NCI-H1930 (cell line): ENCODE measurements at places on chromosomes 3 and 15.

DNA sequence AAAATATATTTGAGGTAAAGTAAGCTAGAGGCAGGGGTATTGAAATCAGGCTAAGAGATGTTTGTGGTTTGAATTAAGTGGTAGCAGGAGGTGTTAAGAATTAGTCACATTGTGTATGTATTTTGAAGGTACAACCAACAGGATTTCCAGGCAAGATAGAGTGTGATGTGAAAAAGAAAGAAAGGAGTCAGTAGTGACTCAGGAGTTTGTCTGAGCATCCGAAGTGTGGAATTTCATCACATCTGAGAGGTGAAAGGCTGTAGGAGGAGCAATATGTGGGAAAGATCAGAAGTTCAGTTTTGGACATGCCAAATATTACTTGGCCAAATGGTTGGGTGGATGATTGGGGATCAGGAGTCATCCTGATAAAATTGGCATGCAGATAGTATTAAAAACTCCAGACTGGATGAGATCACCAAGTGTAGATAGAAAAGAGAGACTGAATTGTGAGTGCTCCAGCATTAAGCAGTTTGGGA lies 32.1 kb upstream of the EBLN2 start:
- no peak for DNase-seq

- no peak for DNase-seq
These were observed 130.9 kb downstream of the WDR76 start for GRCh38 chr15:43957724-43958123.

GRCh38 chr3:54844211-54844610 lies 83.6 kb downstream of the LRTM1 start:
- no peak for DNase-seq

DNA sequence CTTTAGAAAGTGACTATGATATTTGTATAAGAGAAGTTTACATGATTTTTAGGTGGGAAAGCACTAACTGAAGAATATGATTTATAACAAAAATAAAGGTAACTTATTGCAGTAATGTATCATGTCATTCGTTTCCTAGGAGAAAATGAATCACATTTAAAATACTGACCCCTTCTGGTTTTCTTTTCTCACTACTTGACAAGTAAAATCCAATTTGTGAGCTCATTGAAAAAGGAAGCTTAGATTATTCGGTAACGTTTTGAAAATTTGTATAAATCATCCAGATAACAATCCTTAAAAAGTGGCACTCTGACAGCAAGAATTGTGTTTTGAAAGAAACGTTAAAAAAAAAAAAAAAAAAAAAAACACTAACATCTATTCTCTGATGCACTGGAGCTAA lies 39.0 kb downstream of the NSUN3 start:
- DNase-seq, result no peak

DNA sequence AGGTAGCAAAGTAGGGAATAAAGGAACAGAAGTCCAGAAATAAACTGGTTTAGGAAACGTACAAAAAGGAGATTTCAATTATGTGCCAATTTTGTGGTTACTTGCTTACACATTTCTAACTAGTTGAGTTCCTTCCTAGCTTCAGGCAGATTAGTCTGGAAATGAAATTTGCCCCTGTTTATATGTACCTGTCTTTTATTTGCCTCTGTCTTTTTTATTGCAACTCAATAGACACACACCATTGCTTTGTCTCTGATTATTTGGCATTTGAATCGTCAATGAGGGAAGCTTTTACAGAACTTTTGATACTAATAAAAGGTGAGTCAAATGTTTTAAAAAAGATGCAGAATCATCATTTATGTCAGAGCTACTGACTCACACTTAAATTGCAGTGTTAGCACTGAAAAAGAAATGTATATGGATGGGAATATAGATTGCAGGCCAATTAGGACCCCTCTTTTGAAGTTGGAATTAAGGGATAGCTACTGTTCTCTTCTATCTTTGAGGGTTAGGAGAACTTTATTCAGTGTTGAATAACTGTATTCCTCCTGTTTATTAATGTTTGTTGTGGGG lies 60.5 kb downstream of the TRAK1 start:
- no peak for DNase-seq

GRCh38 chr3:73291541-73291940 lies 230.1 kb downstream of the EBLN2 start:
- no peak for DNase-seq

- DNase-seq, result no peak
These were observed 28.9 kb downstream of the RAP2B start for GRCh38 chr3:153190923-153191322.

DNA sequence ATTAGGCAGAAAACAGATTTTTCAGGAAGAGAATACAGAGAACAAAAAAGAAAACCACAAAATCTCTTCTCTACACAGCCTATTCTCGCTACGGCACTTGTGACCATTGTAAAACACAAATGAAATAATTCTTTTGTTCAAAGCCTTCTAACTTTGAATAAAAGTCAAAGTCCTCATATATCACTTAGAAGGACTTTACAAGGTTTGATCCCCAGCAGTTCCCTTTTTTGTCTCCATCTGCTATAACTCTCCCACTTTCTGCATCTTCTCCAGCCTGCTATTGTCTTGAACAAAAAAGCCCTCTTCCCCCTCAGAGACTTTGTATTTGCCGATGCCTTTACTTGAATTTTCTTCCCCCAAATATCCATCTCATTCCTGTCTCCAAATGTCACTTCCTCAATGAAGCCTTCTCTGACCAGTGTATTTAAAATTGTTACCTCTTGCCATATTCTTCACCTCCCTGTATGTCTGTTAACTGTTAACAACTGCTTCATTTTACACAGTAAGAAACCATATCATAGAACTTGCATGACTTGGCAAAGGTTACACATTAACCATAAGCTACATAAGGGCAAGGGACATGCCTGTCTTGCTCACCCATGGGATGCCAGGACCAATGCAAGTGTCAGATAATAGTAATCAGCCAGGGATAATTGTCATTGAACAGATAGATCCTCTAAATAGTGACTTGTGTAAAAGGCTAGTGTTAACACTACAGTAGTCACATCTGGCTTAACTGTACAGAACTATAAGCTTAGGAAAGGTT lies 122.4 kb downstream of the CBLB start:
- no peak for DNase-seq

DNA sequence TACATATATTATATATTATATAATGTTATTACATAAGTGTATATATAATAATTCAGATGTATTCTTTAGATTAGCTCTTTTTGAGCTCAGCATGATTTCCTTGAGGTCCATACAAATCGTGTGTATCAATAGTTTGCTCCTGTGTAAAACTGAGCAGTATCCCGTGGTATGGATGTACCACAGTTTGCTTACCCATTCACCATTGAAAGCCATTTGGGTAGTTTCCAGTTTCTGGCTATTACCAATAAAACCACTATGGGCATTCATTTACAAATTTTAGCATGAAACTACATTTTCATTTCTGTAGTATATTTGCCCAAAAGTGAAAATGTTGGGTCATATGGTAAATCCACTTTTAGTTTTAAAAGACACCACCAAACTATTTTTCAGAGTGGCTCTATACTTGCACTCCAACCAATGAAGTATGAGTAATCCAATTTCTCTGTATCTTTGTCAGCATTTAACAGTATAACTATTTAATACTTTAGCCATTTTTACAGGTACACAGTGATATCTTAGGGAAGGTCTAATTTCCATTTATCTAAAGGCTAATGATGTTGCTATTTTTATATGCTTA lies 1361.4 kb upstream of the GBE1 start:
- no peak for DNase-seq

DNA sequence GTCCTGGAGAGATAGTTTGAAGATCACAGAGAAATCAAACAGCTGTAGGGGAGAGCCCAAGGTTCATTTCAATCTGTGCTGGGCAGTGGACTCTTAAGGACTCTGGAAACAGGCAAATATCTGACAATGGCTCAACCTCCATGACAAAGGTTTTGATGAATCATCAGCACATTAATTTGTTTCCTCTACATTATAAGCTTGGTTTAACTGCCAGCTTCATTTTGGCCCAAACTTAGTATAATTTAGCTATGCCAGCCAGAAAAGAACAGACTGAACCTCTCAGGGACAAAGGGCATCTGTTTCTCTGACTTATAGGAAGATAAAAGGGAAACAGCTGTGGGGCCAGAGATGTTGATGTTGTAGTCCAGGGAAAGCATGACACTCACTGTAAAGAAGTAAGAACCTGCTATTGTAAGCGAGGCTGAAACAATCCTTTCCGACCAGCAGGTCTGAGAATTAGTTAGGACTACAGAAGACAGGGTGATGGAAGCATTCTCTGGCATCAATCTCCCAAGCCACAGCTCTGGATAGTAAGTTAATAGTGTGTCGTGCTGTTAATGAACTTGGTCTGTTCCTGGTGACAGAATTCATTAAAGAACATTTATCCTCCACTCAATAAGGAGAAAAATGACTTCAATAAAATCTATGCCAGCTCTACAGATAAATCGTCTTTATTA lies 110.1 kb downstream of the KCNMB2 start:
- DNase-seq, result no peak

DNA sequence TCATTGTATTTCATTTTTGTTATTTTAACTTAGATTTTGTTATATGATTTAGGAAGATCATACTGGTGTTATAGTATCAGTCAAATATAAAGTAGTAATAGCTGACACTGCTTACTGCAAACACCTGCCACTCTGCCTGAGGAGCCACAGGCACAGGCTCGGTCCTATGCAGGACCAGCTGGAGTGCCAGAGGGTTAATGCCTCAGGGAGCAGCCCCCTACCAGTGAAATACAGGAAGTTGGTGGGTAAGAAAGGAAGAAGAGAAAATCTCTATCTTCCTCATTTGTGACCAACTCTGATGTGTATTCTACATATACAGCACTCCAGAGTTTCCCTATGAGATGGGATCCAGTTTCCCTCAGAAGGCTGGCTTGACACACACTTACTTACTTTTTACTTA lies 593.3 kb downstream of the UNC13C start:
- DNase-seq, result no peak

GRCh38 chr15:73212424-73212823 lies 156.3 kb downstream of the HCN4 start:
- no peak for DNase-seq

- no peak for DNase-seq
These were observed 449.9 kb upstream of the GOLIM4 start for GRCh38 chr3:168545591-168545990.

- DNase-seq, result no peak
These were observed 57.4 kb downstream of the ABHD5 start for GRCh38 chr3:43748179-43748578.

DNA sequence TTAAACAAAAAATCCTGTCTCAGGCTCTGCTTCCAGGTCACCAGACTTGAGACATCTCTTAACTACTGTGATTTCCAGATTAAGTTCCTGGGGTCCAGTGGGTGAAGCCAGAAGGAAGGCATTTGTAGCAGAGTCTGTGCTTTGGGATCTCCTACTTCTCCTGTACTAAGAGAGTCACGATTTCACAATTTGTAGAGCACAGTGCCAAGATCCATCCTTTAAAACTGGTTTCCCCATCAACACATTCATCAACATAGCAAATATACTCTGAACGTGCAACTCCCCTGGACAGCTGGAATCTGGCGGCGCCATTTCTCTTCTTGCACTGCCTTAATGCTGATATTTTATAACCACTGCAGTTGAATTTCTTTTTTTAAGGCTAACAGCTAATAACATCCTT lies 33.2 kb downstream of the CDCP1 start:
- DNase-seq, result no peak

- no peak for DNase-seq
These were observed 35.0 kb downstream of the RFX7 start for GRCh38 chr15:56208641-56209155.

DNA sequence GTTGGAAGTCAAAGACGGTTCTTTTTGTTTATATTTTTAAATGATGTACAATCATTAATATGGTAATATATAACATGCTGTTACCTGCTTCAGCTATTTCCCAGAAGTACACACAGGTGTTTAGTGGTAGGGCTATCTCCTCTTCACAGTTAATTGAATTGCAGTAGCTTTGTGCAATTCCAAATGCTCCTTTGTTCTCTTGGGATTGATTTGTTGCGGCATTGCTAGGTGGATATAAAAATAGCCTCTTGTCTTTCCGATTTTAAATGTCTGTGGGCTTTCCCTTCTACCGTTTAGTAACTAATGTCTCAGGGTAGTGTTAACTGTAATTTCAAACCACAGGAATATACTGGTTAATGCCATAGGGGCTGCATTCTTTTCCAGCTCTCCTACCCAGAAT lies 307.6 kb upstream of the SLITRK3 start:
- no peak for DNase-seq

DNA sequence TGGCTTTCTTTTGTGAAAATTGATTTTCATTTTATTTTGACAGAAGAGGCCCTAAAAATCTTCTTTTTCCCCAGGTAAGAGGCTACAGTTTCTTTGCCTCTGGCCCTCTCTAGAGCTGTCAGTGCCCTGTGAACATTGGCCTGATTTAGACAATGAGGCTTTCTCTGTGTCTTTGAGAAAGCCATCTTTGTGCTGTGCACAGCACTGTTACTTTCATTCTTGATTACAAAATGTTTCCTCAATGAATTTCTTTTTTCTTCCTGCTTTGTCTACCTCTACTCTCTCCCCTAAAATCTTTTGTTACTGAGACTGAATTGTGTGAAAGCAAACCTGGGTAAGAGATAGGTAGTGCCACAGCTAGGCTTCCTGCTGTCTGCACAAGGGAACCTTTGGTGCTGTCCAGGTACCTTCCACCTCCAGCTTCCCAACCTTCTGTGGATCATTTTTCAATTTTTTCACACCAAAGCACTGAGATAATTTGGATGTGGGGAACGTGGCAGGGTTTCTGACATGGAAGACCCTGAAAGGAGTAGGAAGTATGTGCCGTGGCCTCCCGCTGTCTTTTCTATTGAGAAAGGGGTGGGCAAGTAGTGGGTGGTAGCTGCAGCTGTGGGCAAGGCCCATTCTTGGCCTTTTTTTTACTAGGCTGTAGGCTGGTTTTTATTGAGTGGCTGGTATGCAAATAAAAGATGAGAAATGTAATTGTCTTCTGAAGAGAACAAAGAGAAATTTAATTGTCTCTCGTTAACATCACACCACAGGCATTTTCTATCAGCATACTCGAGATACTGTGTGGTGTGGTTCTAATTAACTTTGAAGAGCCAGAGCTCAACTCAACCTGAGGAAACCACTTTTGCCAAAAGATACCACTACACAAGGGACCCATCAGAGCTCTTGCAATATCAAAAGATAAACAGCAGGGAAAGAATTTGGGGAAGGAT lies 21.0 kb downstream of the RAB8B start:
- DNase-seq, result no peak

DNA sequence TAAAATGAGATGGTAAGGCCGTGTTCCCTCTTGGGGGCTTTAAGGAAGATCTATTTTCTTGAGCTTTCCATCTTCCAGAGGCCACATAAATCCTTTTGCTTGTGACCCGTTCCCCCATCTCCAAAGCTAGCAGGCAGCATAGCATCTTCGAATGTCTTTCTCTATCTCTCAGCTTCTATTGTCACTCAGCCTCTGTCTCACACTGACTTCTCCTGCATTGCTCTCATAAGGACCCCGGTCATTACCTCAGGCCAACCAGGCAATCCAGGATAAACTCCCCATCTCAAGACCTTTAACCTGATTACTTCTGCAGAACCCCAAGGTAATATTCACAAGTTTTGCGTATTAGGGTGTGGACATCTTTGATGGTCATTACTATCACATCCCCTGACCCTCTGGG lies 250.3 kb upstream of the SOX2 start:
- no peak for DNase-seq
